T-helper 1 cell (primary cell): ENCODE measurements at places on chromosomes 3 and 15.

- DNase-seq: no peak
Measured at GRCh38 chr3:108171106-108171505, 51.1 kb downstream of the IFT57 start.

- no peak for DNase-seq
Measured at GRCh38 chr3:99418709-99419108, 219.7 kb upstream of the COL8A1 start.

DNA sequence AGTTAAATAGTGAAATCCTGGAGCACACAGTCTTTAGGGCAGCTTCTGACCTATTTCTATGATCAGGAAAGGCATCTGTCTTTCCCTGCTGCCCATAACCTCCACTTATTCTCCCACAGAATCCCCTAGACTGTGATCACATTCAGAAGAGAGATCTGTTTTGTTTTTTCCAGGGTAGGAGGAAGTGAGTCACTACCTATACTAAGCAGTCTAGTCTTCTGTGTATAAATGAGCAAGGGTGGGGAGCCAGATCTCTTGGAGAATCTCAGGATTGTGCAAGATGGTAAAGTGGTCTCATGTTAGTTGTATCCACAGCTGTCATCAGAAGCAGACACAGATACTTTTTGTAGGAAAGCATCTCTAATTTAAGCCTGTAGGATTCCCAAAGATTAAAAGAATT is 11.8 kb upstream of the FBXO22 start:
- no peak for DNase-seq

- DNase-seq: no peak
Measured at GRCh38 chr15:47820747-47821319, 103.5 kb downstream of the SEMA6D start.

- DNase-seq: no peak
Measured at GRCh38 chr3:173586166-173586565, 188.6 kb downstream of the NLGN1 start.

DNA sequence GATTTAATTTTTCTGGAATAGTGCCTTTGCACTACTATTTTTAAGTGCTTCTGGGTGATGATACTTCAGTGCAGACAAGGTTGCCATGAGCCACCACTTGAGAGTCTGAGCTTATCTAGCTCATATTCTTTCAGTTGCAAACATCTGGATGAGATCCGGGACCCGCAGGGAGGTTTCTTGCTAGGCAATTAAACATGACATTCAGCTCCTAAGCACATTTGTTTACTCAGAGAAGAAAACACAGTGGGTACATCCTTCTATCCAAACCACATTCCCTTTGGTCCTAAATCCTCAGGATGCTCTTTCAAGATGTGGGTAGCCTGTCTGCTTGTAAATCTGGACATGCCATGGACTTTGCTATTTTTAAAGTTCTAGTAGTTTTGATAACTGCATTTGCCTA is 12.0 kb downstream of the PLSCR1 start:
- no peak for DNase-seq

GRCh38 chr15:59105854-59106253 is 908 bp downstream of the CCNB2 start:
- DNase-seq: no peak

- no peak for DNase-seq
Measured at GRCh38 chr3:170346481-170347392, 10.8 kb upstream of the SKIL start.

DNA sequence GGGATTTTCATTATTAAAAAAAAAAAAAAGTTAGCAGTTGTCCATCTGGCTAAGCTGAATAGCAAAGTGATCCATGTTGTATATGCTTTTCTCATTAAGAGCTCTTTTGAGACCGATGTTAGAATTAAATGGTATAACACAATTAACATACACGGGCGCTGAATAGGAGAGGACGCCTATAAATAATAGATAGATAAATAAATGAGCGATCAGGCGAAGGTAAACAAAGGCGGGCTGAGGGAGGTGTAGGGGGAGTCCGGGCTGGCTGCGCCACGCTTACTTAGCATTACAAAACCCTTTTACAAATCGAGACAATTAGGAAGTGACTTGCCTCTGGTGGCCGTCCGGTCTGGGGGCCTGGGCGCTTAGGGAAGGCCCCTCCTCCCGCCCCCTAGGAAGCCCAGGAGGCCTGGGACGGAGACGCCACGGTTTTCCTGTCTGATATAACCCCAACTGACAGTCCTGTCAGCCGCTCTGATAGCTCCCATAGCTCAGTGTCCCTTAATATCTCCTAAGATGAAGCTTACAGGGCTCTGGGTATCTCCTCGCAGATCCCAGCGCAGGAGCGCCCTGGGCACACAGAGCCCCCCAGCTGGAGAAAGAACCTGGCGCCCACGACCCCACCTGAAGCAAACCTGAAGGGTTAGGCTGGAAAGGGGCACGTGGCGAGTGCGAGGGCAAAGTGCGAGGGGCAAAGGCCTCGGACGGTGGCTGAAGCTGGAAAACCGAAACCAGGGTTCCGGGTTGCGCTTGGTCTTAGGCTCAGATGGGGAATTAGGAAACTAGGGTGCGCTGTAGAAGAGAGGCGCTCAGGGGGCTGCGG is 3.6 kb downstream of the SOX14 start:
- no peak for DNase-seq

- no peak for DNase-seq
Measured at GRCh38 chr3:114556657-114557213, 262.9 kb downstream of the TIGIT start.

DNA sequence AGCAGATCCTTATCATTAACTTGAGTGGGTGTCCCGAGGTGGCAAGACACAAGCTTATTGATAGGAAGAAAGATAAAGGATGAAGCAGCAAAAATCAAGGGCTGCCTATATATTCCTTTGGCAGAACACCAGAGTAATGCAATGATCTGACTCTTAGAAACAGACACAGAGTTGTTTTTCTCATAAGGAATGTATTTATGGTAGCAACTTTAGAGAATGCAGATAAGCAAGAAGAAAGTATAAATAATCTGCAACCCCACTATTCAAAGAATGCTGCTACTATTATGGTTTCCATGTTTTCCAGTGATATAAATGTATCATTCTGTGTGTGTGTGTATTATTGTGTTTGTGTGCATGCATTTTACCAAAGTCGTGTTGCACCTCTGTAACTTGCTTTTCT is 208.3 kb downstream of the THSD4 start:
- DNase-seq: no peak

DNA sequence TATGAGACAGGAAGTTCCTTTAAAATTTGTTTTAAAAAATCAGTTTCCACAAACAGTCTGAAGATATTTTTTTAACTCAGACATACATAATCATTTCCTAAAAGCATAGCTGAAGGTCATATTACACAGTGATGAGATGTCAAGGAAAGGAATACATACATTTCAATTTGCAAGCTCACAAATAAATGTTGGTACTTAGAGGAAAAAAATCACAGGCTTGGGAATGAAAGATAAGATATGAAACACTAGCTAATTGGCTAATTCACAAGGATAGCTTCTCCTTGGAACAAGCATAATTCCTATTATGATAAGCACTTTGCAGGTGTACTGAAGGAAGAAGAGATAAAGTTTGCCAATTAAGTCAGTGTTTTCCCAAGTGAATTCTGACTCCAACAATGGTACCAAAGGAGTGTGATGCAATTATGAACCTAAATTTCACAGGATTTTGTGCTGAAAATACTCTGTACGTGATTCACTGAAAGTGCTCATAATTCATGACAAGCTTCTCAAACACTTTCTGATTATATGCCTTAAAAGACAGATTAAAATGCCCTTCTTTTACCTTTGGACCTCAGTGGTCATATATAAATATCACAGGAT is 112.4 kb downstream of the FRMD5 start:
- no peak for DNase-seq

GRCh38 chr3:134287512-134287911 is 36.9 kb upstream of the RYK start:
- DNase-seq: no peak

DNA sequence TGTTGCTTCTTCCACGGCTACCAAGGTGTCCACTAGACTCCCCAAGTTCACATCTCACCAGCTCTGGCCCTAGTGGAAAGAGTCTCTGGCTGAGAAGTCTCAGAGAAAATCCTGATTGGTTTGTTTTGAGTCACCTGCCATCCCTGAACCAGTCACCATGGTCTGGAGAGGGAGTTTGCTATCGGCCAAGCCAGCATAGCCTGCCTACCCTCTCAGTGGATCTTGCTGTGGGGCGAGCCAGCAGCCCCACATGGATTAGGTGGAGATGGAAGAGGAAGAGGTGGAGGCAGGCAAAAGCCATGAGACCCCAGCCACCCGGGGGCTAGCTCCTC is 48.1 kb upstream of the FLNB start:
- no peak for DNase-seq

GRCh38 chr3:46673151-46674030 is 20.1 kb downstream of the ALS2CL start:
- no peak for DNase-seq

DNA sequence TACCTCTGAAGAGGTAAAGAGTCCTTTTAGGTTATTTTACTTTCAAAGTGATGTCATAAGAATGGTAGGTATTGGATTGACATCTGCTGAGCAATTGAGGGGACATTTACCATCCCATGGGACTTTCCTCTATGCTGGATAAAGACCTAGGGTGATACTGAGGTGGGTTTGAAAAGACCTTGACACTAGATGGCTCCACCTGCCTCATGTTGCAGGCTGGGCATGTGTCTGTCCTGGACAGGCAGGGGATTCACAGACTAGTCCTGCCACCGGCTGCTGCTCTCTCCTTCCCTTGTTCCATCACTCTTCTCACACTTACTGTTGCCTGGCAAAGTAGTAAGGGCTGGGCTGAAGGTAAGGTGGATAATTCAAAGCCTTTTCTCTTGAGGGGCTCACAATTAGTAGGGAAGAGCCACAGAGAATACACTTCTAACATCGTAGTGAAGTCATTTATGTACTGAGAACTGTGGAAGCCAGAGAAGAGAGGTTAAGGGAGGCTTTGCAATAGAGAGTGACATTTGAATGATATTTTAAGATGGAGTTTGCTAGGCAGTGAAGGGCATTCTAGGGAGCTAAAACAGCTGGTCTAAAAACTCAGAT is 27.7 kb downstream of the TRAK1 start:
- no peak for DNase-seq

- no peak for DNase-seq
Measured at GRCh38 chr3:134325706-134326105, 48.5 kb downstream of the AMOTL2 start.

- no peak for DNase-seq
Measured at GRCh38 chr15:96181873-96182301, 148.6 kb upstream of the NR2F2 start.

DNA sequence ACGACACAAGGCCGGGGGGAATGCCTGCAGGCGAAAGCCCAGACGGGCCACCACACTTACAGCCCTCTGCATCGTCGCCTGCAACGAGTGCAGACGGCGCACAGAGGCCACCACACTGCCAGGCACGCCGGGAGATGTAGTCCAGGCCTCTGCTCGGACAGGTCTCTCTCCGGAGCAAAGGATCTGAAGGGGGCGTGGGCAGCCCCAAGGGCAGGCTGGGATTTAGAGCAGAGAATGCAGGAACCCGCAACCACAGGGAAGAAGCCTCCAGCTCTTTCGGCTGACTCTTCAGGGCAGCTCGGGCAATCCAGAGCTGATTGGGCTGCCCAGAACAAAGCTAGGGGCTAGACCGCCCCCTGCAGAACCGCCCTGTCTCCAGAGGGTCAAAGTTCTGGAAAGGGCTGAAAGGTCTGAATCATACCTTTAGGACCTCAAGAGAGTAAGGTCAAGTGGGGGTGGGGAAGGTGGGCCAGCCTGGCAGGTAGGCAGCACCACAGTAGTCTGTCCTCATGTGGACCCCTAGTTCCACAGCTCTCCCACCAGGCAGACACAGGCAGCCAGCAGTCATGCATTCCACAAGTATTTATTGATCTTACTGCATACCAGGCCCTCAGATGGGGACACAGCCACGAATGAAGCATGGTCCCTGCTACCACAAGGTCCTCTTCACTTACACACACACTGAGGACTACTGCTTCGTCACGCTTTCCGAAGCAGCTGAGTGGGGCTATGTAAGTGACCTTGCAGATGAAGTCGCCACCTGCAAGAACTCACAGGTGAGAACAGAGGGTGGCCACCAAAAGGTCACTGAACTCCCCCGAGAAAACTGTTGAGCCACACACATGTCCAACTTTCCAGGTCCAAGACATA is at the start of gene AMT:
Gene AMT (minus strand): TSS at position 95 of the 870 bp plus-strand sequence. CDS start 23 bp downstream, at position 72.
- DNase-seq: no peak

- DNase-seq: no peak
Measured at GRCh38 chr15:31393444-31394091, 66.9 kb downstream of the KLF13 start.

DNA sequence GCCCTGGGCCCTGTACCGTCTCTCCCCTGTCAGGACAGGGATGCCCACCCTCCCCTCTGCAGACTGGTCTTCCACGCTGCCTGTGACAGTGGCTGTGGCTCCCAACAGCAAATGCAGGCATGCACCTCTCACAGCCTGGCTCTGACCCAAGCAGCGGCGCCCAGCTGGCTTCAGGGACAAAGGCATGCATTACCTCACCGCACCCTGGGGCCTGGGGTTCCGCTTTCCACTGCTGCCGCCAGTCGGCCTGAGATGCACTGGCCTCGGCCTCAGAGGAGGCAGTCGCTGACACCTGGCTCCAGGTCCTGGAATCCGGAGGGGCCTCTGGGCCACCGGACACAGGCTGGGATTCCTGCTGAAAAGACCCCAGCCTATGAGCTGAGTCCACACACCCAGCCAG is 70.3 kb downstream of the SCN5A start:
- DNase-seq: no peak

DNA sequence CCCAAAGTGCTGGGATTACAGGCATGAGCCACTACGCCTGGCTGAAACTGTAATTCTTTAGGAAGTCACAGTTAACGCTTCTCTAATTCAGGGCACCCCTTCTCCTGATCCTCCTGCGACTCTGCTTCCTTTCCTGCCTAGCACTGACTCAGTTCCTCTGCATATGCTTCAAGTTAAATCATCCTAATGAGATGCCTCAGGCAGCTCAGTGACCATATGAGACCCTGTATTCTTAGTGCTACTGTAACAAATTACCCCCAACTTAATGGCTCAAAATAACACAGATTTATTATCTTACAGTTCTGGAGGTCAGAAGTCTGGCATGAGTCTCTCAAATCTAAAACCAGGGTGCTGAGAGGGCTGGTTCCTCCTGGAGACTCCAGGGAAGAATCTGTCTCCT is 271.8 kb upstream of the LYSMD4 start:
- no peak for DNase-seq

DNA sequence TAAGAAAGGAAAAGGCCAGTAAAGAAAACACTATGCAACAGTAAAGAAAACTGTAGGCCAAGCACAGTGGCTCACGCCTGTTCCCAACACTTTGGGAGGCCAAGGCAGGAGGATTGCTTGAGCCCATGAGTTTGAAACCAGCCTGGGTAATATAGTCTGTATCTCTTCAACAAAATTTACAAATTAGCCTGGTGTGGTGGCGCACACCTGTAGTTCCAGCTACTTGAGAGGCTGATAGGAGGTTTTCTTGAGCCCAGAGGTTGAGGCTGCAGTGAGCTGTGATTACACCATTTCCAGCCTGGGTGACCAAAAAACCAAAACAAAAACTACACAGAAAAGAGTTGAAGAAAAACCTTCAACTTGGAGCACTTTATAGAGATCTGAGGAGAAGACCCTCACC is 31.8 kb downstream of the DAG1 start:
- no peak for DNase-seq

- DNase-seq: no peak
Measured at GRCh38 chr15:69685512-69686452, 233.2 kb downstream of the RPLP1 start.

- DNase-seq: no peak
Measured at GRCh38 chr15:28885630-28886430, at the start of gene APBA2. TSS of gene APBA2 (plus strand) at chr15:28885974. CDS start at chr15:29053885, 167,911 bp downstream.

- no peak for DNase-seq
Measured at GRCh38 chr15:20344601-20345400, 196.8 kb downstream of the GOLGA6L6 start.
